ENCODE measurements at places on chromosomes 5 and 9.

DNA sequence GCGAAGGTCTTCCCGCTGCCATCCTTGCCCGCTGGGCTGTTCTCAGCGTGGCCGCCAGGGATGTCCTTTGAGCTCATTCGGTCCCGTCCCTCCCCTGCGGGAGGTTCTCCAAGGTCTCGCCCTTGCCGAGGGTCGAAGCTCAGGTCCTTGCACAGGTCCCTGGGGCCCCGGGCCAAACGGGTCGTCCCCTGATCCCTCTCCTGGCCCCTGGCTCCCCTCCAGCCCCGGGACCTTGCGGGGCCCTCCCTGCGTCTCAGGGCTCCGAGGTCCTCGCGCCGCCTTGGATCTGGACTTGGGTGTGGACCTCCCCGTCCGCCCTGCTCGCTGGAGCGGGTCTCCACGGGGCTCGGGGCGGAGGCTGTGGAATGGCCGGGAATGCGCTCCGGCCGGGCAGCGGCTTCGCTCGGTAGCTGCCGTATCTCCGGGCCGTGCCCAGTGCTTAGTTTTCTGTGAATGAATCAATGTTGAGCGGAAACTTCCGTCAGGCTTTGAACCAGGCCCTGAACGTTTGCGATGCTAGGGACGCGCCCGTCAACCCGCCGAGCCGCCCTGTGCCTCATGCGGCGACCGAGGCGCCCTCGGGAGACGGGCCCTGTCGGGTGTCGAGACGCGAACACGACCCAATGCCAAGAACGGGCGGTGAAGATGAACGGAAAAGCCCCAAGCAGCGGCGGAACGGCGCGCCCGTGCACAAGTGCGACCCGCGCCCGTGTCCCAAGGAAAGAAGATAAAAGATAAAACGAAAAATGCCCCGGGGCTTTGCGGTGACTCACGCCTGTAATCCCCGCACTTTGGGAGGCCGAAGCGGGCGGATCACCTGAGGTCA lies 780 bp downstream of the RNU6ATAC start:
- DNase-seq, result peak; percentile 46

GRCh38 chr5:169970339-169970738 lies 10.0 kb downstream of the INSYN2B start:
- DNase-seq, result no peak

DNA sequence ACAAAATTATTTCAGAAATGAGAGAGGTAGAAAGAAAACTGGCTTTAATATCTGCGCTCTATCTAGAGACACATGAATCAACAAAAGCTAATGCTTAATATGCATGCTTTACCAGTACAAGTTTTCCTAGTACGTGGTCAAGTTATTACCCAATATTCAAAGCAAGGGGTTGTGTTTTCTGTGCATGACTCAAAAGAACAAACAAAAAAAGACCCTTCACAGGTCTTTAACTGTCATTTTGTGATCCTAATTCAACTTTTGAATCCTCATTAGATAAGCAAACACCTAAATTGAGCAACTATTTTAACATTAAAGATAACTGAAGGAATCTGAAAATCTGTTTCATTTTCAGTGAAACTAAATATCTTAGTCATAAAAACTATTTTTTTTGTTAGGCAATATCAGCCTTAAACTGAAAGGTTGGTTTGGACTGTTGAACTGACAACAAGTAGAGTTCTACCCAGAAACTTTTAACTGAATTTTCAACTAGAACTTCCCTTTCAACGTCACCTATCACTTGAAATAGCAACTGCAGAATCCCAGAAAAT lies 12.5 kb downstream of the ST8SIA4 start:
- DNase-seq, result no peak

DNA sequence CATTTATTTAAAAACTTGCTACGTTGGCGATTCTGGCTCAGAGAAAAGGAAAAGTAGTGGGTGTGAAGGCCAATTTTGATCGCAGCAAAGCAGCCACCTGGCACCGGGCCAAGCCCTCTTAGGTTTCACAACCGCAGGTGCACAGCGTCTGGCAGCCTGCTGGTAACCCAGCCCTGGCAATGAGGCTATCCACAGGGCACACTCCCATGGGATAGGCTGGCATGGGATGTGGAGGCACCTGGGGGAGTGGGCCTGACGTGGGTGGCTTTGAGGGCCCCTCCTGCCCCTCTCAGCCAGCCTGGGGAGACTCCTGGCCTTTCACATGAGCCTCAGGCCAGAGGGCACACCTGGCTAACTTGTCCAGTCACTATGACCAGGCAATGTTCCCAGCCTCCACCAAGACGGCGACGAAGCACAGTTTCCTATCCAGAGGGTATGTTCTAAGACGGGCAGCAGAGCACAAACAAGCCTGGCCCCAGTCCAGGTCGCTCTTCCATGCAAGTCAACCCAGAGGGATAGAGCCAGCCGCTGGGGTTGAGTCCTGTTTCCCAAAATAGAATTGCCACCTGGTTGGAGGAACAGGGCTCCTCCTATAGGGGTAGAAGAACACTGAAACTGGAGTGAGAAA lies 19.0 kb downstream of the CMBL start:
- no peak for DNase-seq

DNA sequence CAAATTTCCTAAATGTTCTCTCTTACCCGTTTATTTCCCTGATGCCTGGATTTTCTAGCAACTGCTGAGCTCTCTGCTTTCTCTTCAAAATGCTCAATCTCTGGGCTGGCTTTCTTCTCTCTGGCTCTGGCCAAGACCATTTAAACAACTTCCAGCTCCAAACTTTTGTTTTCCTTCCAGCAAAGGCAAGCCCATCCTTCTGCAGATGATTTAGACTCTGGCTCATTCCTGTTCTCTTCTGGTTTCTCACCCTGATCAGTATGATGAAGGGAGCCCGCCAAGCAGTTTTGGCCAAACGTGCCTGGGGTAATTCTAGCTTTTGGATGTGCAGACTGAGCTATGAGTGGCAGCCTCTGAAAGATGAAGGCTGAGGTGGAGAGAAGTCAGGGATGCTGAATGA lies 78.1 kb downstream of the HSPA4 start:
- DNase-seq, result no peak
